ENCODE measurements at places on chromosomes 5 and 9.

- DNase-seq: no peak
Measured at GRCh38 chr9:7967093-7967827, 167.7 kb upstream of the DMAC1 start.

DNA sequence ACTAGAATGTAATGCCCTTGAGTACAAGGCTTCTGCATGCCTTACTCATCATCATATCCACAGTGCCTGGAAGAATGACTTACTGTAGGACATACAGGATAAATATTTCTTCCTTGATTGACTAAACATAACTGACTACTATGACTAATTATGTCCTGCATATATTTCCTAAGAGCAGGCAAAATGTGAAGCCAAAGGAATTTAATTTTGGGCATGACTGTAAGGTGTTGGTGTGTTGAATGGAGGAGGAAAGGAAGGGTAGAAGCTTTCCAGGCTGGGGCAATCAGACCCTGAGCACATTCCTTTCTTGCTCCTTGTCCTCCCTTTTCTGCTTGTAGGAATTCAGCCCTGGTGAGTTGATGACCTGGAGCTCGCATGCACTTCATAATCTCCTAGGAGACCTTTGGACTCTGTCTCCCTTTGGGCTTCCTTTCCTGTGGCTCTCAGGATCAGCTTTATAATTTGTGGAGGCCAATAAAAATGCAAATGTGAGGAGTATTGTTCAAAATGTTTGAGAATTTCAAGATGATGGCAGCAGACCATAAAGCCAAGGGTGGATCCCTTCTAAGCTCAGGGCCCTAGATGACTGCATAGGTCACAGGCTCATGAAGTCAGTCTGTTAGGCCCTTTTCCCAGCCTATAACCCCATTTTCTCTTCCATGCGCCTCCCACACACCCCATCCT lies 174.0 kb downstream of the HMHB1 start:
- DNase-seq: no peak

- DNase-seq: no peak
Measured at GRCh38 chr9:114619191-114619761, 8.2 kb downstream of the TMEM268 start.

- no peak for DNase-seq
Measured at GRCh38 chr5:90563108-90563507, 4.5 kb downstream of the ADGRV1 start.

- DNase-seq: no peak
Measured at GRCh38 chr5:135076051-135076491, 42.0 kb upstream of the PITX1 start.

GRCh38 chr5:174900240-174900865 lies 176.0 kb downstream of the MSX2 start:
- no peak for DNase-seq

DNA sequence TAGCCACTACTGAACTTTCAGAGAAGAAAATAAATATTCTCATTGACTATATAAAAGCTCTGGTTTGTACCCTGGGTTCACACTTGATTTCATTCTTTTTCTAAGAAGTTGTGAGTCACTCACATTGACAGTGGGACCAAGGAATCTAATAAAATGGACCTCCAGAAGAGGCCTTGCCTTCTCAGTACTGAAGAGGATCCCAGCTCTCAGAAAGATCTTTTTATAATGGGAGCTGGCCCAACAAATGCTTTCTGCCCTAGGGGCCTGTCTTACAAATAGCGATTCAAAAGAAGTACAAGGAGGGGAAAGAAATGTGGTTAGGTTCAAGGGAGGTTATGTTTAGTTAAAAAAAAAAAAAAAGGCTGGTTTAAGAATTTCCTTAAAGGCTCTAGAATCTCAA lies 237.9 kb downstream of the ISL1 start:
- no peak for DNase-seq

GRCh38 chr5:80782626-80783025 lies 127.8 kb upstream of the DHFR start:
- no peak for DNase-seq

GRCh38 chr5:168831383-168831782 lies 252.2 kb upstream of the PANK3 start:
- DNase-seq: no peak

DNA sequence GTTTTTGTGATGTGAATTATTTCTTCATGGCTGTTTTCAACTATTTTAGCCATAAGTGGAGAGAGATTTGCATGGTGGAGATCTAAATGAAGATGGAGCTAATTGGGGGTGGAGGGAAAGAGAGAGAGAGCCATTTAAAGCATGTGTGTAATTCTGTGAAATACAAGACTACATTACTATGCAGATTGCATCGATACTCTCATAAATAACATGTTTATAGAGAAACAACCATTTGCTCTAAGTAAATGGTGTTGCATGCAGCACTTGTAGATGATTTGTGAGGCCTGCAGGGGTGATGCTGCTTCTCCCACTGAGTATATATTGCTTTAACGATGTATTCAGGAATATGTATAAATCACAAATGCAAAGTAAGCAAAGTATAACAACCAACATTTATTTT lies 270.2 kb upstream of the RIOK2 start:
- DNase-seq: no peak

Data from esophagus muscularis mucosa (tissue), 4 donors.